ENCODE measurements at places on chromosomes 5 and 9. TPM values are rescaled to one million over a fixed set of nuclear protein-coding genes. Genes with fewer than 3 reads are reported as not detected.

PFN3 gene
- not detected for total RNA-seq

ANKRD31 gene
- 0.66 TPM for total RNA-seq

PCDHA1 gene
- not detected for total RNA-seq

DNA sequence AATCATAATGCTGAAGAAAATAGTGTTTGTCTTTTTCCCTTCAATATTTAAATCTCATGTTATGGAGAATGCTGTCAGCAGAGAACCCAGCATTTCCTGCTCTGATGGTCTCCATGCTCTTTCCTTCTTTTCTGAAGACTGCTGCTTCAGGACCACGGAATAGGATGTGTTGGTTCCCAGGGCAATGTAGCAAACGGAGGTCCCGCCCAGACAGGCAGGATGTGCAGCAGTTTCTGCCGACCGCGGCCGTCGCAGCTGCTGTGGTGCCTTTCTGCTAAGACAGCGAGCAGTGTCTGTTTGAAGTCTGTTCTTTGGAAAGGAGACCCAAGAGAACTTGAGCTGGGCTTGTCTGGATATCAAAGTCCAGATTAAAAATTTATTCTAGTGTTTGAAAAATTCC is 654.3 kb downstream of the CCDC171 start:
- H3K27ac ChIP-seq, result no peak overlapping the region
- H3K4me1 ChIP-seq, result no peaks in the 10 kb centered on the region
- H3K27me3 ChIP-seq, result no peaks in the 10 kb centered on the region
- H3K36me3 ChIP-seq, result no peaks in the 10 kb centered on the region
- DNase-seq, result no peak

GRCh38 chr5:83364312-83365299 is 106.9 kb upstream of the VCAN start:
- no peak for DNase-seq
- no peak overlapping the region for H3K4me3 ChIP-seq
- H3K4me1 ChIP-seq, result no peaks in the 10 kb centered on the region
- no peaks in the 10 kb centered on the region for H3K27me3 ChIP-seq

DNA sequence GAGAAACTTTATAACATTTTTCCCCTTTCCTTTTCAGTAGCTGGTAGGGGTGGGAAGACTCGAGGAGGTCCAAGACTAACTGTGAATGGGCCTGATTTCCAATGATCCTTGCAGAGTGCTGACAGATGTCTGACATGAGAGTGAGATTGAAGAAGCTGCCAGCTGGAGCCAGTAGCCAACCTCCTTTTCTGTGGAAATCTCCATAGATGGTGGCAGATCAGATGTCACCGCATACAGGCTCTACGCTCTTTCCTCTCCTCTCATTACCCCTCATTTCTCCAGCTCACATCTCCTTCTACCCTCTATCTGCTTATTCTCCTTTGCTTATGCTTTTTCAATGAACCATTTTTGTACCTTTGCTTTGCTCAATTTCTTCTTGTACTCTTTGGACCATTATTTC is 395.2 kb upstream of the TNC start:
- no peak overlapping the region for H3K27ac ChIP-seq
- H3K4me1 ChIP-seq, result no peaks in the 10 kb centered on the region
- no peaks in the 10 kb centered on the region for H3K27me3 ChIP-seq
- no peak for DNase-seq

- H3K27ac ChIP-seq, result no peak overlapping the region
- H3K4me3 ChIP-seq, result no peak overlapping the region
- peaks cover 6% of the 10 kb centered on the region for H3K4me1 ChIP-seq
- H3K27me3 ChIP-seq, result peaks cover 66% of the 10 kb centered on the region
- DNase-seq, result no peak
- H3K36me3 ChIP-seq, result no peaks in the 10 kb centered on the region
These were observed 11.8 kb downstream of the NR2F1 start for GRCh38 chr5:93594591-93595419.

Data from CD8-positive, alpha-beta memory T cell (primary cell).